Peyer's patch (tissue), 4 donors: ENCODE measurements at places on chromosomes 1 and 21.
A peak's percentile ranks its signal among the peaks of the same experiment; 100 is the strongest.

DNA sequence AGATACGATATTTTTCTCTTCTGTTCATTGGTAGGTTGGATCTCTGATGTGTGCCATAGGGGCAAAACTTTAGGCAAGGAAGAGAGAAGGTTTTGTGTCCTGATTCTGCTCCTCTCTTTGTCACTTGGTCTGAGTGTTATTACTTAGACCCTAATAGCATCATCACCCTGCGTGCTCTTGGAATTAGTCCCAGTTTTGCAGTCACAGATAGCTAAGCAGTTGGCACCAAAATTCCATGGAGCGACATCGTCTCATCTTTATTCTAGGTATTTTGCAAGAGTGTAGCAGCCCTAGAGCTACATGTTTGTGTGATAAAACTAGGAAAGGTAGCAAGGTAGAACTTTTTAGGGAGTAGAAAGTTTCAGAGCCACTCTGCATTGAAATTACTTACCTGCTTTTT lies 23.8 kb downstream of the PIP5K1A start:
- no peaks in the 10 kb centered on the region for H3K4me1 ChIP-seq
- no peak for DNase-seq
- H3K36me3 ChIP-seq: peaks cover 29% of the 10 kb centered on the region
- H3K27me3 ChIP-seq: no peaks in the 10 kb centered on the region
- H3K4me3 ChIP-seq: no peak overlapping the region

GRCh38 chr1:100037927-100038659 lies 68.3 kb downstream of the SLC35A3 start:
- peak overlapping the region; percentile 91 for H3K4me3 ChIP-seq
- no peaks in the 10 kb centered on the region for H3K36me3 ChIP-seq
- peak; percentile 94 for DNase-seq
- no peaks in the 10 kb centered on the region for H3K27me3 ChIP-seq
- H3K27ac ChIP-seq: peak overlapping the region; percentile 99

GRCh38 chr21:33493756-33494155 lies 2.2 kb upstream of the DNAJC28 start:
- peaks cover 4% of the 10 kb centered on the region for H3K4me1 ChIP-seq
- no peak overlapping the region for H3K27ac ChIP-seq
- no peak overlapping the region for H3K4me3 ChIP-seq

DNA sequence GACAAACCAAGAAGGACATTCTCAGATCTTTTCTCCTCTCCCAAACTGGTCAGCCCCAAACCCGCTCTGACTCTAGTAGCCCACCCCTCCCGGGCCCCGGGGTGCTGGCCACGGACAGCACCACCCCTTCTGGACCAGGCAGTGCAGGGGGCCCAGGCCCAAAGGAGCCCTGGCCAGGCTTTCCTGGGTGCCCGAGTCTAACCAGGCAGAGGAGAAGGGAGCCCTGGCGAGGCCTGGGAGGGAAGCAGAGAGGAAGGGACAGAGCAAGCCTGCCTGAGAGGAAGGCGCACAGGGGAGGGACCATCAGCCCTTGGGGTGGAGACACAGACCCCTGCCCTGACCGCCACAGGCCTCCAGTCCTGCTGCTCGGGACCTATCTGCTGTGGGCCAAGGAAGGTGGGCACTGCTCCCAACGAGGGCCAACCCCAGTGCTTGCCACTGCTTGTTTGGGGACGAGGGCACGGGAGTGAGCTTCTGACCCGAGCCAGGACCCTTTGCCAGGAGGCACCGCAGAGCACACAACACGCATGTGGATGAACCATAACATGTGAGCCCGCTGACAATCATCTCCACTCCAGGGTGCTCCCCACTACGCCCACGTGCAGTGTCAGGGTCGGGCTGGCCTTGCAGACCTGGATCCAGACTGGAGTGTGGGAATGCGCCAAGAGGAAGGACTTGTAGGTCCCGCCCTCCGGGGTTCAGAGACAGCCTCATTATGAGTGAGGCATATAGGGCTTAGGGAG lies 57.6 kb downstream of the KCNAB2 start:
- H3K27me3 ChIP-seq: no peaks in the 10 kb centered on the region
- no peak for DNase-seq
- no peak overlapping the region for H3K4me3 ChIP-seq
- H3K36me3 ChIP-seq: no peaks in the 10 kb centered on the region

GRCh38 chr1:26535201-26535600 lies 5.6 kb downstream of the RPS6KA1 start:
- H3K4me1 ChIP-seq: peaks cover 4% of the 10 kb centered on the region
- no peak for DNase-seq
- no peaks in the 10 kb centered on the region for H3K27me3 ChIP-seq
- no peaks in the 10 kb centered on the region for H3K36me3 ChIP-seq
- peak overlapping the region; percentile 63 for H3K27ac ChIP-seq
- H3K4me3 ChIP-seq: no peak overlapping the region

GRCh38 chr1:66944330-66945274 lies 19.8 kb downstream of the MIER1 start:
- H3K36me3 ChIP-seq: no peaks in the 10 kb centered on the region
- H3K4me1 ChIP-seq: no peaks in the 10 kb centered on the region
- H3K27ac ChIP-seq: no peak overlapping the region
- DNase-seq: peak; percentile 66
- no peaks in the 10 kb centered on the region for H3K27me3 ChIP-seq
